Head of caudate nucleus (tissue), 42 donors: ENCODE measurements at places on chromosomes 2 and 18.

- DNase-seq = no peak
Observed at GRCh38 chr2:121051311-121051710, 233.7 kb downstream of the TFCP2L1 start.

DNA sequence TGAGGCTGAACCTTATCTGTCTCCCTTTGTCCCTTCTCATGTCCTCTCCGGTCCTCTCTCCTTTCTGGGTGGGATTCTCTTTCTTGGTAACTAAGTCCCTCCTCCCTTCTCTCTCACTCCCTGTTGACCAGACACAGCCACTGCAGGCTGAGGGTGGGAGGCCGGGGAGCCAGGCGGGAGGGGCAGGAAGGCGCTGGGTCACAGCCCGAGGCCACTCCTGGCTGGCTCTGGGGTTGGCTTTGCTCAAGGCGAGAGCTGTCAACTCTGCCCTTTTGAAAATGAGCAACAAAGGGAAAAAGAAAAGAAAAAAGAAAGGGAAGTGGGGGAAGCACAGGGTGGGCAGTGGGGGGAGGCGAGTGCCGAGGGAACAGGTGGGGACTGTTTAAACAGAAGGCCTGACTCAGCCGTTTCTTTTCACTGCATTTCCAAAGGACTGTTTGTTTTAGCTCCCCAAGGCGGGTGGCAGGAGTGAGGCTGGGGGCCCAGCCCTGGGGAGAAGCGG, 70.5 kb upstream of the IGFBP5 start:
- DNase-seq = no peak

DNA sequence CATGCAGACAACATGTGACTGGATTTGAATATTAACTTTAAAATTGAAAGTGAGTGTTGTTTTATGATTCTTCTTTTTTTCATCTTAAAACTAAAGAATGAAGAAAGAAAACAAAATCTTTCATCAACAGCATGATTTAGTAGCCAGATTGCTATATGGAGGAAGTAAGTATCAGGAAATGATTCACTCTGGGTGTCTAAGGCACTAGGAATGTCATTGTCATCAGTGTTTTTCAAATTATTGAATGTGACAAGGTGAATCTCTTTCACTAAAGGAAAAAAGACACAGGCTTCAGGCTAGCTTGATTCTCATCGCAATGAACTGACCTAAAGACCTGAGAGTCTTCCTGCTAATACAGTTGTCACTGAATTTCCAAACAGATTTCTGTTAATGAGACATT, 430.1 kb downstream of the FBXO15 start:
- no peak for DNase-seq

- no peak for DNase-seq
Observed at GRCh38 chr2:16174693-16175045, 234.3 kb downstream of the MYCN start.

- DNase-seq = no peak
Observed at GRCh38 chr18:51012441-51012840, 17.6 kb upstream of the SMAD4 start.

GRCh38 chr2:127694986-127695385, 6.3 kb upstream of the SFT2D3 start:
- DNase-seq = no peak

DNA sequence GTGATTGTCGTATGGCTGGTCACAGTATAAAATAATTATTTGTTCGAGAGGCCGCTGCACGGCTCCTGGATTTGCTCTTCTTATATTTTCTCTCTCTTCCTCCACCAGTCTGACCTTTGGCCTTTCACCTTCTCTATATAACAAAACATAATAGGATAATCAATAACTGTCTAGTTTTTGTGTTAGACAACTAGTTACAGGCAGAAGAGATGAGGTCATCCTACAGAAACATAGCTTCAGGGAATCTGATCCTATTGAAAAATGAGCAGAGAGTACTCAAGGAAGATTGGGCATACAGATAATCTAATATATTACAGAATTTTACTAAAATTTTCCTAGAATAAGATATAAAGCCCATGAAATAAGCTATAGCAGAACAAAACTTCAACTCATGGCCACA, 731.3 kb upstream of the SLC39A10 start:
- DNase-seq = no peak

DNA sequence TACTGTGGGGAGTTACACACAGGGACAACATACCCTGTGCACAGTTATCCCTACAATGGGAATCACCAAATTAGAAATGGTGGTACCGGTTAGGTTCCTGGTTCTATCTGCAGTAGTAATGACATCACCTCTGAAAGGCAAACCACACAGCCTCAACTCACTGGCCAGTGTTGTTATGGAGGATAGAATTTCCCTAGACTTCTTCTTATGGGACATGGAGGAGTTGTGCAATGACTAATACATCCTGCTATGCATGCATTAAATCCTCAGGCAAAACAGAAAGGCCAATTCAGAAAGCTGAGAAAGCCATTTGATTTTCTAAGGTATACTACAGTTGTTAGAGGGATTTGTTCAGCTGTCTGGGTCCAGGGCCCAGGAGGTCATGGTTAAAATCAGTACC, 439.3 kb downstream of the TMX3 start:
- DNase-seq = no peak

DNA sequence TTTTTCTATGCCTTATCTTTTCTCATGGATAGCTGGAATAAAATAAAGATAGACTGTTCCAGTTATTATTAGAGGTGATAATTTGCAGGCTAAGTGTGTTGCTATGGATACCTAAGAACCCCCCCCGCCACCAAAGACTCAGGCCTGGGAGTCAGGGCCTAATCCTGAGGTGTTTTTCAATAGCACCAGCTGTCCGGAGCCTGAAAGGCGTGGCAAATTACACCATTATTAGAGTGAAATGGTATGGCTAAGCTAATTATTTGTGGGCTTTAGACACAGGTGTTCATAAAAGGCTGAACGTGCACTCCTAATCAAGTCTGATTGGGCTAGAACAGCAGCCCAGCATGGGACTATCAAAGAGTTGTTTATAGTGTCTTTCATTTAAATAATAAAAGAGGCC, 293.2 kb upstream of the DCC start:
- no peak for DNase-seq

DNA sequence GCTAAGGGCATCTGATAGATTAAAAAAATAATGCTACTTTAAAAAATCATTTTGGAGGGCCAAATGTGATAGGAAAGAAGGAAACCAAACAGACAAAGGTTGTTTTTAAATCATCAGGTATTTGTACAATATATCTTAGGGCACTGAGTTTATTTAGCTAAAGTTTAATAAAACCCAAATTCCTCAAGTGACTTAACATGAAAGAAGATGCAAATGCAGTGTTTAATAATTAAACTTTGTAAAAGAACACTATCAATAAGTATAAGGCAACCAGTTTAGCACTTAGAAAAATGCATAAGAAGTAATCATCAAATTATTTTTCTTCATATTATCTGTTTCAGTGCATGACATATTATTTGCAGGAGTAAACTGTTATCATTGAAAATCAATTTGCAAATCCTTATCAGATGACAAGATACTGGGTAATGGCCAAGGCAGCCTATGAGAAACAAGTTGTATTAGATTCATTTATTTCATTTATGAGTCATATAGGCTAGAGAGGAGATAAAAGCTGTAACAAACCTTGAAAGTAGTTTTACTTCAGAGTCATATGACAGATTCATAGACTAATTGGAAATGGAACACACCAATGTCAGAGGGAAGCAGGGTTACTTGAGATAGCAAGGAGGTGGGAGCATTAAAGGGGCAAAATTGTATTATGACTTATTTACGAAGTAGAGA, 165.5 kb downstream of the GCA start:
- no peak for DNase-seq

DNA sequence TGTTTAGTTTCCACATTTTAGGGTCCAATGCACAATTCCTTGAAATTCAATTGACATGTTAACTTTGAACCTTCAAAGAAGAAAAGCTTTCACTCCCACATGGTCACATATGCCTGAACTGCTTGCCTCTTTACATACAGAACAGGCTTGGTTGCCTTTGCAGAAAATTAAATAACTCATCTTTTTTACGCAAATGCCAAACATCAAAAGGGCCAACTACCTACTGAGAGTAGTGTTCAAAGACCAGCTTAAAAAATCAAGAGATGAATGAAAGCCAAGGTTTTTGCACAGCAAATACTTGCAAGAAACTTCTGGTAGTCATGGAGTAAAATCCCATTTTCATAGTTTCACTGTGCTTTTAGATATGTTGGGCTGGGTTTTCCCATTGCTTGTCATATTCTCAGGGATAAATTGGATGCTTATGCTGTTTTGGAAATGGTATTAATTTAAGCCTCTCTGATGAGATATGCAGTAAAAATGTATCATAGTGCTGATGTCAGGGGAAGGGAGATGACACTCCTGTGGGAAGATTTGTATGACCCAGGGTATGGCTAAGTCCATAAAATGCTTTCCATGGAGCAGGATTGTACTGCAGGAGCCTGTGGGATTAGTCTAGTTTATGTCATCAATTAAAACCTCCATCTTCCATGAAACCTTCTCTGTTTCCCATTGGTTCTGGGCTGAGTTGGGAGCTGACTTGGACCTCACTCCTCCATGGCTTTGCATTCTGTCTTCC, 60.6 kb upstream of the DARS1 start:
- no peak for DNase-seq

GRCh38 chr2:8827729-8828128, 9.7 kb downstream of the KIDINS220 start:
- no peak for DNase-seq

DNA sequence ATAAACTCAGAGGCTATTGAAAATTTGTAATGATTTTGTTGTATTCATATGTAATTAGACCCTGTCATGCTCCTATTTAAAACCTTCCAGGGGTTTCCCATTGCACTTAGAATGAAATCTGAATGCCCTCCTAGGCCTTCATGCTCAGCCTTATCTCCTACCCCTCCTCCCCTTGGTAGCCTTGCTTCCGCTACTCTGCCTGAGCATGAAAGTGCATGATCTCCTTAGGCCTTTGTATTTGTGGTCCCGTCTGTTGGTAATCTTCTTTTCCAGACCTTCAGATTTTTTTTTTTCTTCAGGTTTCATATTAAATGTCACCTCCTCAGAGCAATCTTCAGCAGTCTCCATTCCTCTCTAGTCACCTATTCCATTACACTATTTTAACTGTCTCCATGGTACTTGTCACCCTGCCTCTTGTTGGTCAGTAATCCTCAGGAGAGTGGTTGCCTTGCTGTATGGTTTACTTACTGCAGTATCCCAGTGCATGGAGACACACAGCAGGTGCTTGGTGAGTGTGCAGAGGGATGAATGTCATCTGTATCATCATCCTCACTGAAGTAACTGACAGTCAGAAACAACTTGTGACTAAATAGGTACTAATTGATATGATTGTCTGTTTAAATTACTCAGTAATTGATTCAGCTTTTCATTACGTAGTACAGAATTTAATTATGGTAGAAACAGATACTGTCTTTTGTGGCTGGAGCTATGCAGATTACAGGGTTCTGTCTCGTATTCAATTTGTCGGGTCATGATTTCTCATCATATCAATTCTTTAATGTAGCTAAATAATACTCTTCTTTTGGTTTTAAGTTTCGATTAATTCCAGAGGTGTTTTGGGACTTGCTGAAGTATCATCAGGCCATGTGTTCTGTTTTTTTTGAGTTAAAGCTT, 63.9 kb downstream of the PHLPP1 start:
- no peak for DNase-seq

DNA sequence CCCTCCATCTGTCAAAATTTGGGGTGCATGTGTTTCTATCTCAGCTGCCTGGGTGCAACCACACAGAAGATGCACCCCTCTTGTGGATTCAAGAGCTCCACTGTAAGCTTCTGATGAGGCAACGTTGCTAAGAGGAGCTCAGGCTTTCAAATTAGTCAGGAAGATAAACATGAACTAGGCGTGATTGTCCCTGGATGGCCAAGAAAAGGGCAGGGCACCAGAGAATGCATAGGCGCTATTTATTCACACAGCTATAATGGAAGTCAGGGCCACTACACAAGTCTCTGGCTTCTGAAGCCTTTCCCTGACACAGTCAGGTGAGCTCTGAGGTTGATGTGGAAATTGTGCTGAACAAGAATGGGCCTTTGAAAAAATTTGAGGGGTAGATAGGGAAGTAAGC, 1466.0 kb upstream of the CELF4 start:
- DNase-seq = no peak

DNA sequence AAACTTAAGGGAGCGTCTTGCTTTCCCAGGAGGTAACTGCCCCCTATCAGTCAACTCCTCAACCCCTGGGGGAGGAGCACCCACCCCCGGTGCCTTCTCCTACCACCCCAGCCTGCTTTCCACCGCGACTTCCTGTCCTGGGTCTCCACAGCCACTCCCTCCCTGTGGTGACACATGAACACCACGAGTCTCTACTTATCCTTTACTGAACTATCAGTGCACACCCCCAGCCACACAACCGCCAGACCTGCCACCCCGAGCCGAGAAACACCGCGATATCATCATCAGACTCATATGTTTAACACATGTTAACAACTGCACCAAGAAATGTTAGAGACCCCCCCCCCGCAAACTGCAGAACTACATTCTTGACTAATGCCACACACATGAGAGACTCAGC, 43.3 kb downstream of the LONRF2 start:
- no peak for DNase-seq

DNA sequence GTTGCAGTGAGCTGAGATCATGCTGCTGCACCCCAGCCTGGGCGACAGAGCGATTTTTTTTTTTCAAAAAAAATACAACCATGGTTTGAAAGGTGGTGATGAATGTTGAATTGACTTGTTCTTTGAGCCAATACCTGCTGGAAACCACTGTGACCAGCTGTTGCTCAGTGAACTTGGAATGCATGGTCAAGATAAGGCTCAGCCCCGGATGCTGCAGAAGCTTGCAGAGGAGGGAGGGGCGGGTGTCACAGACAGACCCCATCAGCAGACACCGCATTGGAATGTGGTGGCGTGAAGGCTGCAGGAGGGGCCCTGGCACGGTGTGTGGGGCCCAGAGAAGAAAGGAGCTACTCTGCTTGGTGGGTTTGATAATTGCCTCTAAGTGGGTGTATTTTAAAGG, 91.6 kb downstream of the ITGB1BP1 start:
- no peak for DNase-seq

DNA sequence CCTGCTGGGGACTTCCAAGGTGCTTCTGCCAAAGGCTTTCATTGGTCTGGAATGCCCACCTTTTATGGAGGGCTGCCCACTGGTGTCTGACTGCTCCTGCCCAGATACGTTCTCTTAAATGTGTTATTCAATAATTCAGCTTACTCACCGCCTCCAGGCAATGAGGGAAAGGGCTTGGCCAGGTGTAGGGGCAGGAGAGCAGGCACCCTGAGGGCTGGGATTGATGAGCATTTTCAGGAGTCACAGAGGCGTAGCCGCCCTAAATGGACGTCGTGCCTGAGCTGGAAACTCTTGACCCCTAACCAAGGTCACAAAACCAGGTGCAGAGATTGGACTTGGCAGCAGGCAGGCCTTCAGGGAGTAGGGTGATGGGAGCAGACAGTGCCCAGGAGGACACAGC, 26.8 kb downstream of the MAL start:
- DNase-seq = no peak

DNA sequence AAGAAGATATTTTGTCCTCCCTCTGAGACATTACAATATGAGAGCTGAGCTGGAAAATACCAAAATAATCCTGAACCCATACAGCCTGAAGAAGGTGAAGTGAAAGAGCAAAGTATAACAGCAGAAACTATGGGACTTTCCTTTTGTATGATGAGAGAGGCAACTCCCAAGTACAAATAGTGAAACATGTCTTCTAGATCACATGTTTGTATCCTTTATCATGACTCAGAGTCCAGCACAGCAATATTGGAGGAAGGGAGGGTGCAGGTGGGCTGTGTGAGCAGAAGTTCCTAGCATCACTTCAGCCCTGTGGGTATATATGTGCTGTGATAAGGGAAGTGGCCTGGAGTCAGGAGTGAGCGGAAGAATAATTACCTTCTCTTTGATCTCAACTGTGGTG, 265.6 kb upstream of the NRXN1 start:
- DNase-seq = no peak
